ENCODE measurements at places on chromosomes 1 and 21.
A peak's percentile ranks its signal among the peaks of the same experiment; 100 is the strongest.

- peak; percentile 51 for DNase-seq
Measured at GRCh38 chr1:165828103-165828668, 772 bp downstream of the UCK2 start.

- no peak for DNase-seq
Measured at GRCh38 chr1:162702628-162703027, 70.4 kb downstream of the DDR2 start.

DNA sequence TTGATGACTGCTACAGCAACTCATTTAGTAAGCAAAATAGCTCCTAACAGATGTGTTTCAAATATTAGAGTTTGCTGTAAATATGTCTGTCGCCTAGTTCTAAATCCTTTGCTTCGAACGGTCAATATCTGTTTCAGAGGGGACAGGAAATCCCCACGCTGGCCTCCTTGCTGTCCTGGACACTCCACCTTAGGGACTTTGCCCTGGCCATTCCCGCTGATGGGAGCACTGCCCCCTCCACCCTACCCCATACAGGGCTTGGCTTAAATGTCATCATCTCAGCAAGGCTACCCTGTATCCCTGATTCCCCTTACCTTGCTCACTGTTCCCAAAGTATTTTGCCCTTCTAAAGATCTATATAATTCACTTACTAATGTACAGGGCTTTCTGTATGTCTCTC, 86.1 kb upstream of the HIVEP3 start:
- DNase-seq: no peak

- DNase-seq: peak; percentile 0
Measured at GRCh38 chr1:106022312-106022902, 1034.1 kb upstream of the PRMT6 start.

- DNase-seq: no peak
Measured at GRCh38 chr1:12629511-12629956, 11.5 kb upstream of the DHRS3 start.

DNA sequence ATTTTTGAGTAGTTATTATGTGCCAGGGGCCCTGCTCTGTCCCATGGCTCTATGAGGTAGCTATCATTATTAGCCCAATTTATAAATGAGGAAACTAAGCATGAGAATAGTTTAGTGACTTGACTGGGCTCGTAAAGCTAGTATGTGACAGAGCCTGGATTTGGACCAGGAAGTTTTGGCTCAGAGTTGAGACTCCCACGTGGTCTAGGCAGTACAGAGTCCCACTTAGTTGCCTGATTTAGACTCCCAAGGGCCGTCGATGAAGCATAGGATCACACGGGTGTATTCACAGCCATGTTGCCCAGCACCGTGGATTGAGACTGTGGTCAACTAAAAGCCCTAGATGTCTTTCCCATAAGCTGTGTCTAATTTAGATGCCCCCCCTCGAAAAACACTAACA, 81.7 kb downstream of the DDX20 start:
- DNase-seq: no peak

DNA sequence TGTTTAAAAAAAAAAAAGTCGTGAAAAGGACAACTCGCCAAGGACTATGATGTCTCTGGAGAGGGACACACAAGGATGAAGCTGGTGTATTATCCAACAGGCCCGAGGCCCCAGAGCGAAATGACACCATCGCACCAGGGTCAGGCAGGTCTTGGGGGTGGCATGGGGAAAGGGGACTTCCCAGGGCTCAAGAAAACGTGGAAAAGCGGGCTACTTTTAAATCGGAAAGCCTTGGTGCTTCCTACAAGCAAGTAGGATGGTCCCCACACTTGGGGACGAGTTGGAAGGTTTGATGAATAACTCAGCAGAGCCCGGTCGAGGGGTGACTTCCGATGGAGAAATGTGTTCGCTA, 505 bp upstream of the GNPAT start:
- no peak for DNase-seq

- DNase-seq: no peak
Measured at GRCh38 chr1:206680279-206680678, 4.4 kb upstream of the MAPKAPK2 start.

DNA sequence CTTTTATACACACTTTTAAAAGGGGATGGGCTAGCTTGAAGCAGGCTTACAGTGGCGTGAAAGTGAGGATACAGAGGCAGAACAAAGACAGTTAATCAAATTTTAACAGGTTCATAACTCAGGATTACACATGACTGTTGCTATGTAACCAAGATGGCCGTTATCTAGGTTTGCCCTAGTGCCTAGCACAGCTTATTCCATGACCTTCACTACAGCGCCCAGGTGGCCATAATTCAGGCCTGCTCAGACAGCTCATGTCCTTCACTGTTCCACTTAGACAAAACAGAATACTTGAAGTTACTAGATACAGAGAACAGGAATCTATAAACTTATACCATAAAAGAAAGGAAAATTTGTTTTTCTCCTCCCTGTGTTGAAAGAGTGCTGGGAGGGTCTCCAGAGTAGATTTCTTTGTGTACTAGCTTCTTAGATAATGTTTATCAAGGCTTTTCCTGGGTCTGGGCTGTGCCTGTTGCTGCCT, 6.2 kb upstream of the SPRR2F start:
- DNase-seq: no peak

DNA sequence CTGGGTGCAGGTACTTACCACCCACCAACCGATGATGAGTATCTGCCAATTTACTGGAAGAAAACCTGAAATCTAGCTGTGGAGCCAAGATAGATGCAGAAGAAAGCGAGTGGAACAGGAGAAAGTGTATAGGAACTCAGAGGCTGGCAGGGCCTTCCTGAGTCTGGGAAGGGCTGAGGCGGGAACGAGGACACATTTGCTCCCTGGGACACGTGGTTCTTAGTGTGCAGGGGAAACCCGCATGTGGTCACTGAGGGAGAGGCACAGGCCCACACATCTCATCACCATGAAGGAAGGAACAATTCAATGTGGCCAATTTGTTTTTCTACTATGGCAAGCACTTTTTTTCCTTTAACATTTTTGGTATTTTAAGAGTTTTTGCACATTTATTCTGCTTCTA, 8.2 kb downstream of the RYR2 start:
- no peak for DNase-seq

GRCh38 chr1:159896546-159896930, 3.4 kb downstream of the CFAP45 start:
- no peak for DNase-seq

DNA sequence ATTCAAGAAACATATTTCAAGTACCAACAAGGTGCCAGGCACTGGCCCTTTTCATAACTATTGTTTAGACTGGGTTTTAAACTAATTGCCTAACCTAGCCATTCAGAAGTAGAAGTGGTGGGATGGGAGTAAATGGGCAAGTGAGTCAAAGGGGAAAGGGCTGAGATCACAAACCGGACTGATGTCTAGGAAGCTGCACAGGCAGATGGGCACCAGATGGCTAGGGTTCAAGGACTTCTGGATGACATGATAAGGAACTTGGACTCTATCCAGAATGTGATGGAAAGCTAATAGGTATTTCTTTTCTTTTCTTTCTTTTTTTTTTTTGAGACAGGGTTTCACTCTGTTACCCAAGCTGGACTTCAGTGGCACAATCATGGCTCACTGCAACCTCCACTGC, 46.6 kb downstream of the LYST start:
- DNase-seq: no peak

- no peak for DNase-seq
Measured at GRCh38 chr1:17979815-17980214, 127.8 kb upstream of the IGSF21 start.

DNA sequence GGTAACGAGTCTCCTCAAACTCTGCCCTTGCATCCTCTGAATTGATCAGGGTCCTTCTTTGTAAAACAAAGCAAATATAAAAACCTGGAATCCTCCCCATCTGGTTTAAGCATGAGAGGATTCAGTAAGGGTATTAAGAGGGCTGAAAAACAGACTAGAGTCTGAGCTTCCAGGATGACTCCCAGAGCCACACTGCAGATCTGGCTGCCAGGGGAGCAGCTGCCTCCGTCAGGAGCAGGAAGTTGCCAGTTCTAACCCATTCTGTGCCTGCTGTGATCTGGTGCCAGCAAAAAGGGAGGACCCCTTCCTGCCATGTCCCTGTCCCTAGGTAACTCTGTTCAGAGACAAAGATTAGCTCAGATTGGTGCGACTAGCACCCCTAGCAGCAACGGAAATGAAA, 27.5 kb downstream of the SERTAD4 start:
- no peak for DNase-seq
